ENCODE measurements at places on chromosomes 3 and 15. TPM values are rescaled to one million over a fixed set of nuclear protein-coding genes. Genes with fewer than 3 reads are reported as not detected.

GRCh38 chr15:58462547-58462946 is 30.8 kb downstream of the LIPC start:
- DNase-seq: no peak

GRCh38 chr15:69956417-69956816 is 141.3 kb downstream of the TLE3 start:
- no peak for DNase-seq

DNA sequence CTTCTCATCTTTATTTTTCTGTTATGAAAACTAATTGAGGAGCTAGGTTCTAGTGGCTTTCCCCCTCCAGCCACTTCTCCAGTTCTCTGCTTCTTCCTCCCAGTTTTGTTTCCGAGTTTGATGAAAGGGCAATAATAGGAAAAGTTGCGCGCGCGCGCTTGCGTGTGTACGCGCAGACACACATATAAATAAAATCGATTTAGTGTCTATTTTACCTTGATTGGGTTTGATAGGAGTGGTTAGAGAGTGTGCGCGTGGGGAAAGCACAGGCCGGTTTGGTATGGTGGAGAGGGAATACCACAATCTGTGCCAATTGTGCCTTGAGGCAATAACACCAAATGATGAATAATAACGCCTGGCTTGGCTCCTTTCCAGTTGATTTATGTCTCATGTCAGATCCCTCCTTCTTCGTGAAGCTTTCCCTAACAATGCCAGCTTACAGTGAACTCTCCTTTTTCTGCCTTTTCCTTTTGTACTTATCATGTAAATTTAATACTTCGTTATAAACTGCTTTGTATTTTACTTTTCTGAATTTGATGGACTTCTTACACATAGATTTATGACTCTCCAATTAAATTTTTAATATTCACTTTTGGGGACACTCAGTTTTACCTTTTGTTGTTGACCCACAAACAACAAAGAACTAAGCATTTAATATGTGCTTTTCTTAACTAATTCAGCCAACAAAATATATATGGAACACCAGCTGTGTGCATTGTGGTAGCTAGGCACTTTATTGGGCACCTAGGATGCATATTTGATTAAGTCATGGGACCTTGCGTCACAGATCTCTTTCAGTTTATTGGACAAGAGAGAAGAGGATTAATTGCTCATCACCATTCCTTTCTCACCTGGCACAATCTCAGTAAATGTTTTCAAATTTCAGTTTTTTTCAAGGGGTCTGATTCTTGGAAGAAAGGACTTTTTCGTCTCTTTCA is 1.7 kb downstream of the TIPARP start:
- DNase-seq: no peak

Gene RYR3
- total RNA-seq: 0.48 TPM
